Kasumi-1 (cell line): ENCODE measurements at places on chromosomes 5 and 9.

DNA sequence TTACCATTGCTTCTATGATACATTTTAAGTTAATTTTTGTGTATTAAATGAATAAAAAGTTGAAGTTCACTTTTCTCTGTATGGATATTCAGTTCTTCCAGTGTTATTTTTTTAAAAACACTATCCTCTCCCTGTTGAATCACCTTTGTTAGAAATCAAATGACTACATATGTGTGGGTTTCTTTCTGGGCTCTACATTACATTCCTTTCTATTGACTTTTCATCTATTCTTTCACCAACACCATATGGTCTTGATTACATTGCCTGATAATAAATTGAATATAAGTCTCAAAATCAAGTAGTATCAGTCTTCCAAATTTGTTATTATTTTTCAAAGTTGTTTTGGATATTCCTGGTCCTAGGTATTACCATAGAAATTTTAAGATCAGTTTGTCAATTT, 7.3 kb upstream of the RASEF start:
- DNase-seq: no peak

DNA sequence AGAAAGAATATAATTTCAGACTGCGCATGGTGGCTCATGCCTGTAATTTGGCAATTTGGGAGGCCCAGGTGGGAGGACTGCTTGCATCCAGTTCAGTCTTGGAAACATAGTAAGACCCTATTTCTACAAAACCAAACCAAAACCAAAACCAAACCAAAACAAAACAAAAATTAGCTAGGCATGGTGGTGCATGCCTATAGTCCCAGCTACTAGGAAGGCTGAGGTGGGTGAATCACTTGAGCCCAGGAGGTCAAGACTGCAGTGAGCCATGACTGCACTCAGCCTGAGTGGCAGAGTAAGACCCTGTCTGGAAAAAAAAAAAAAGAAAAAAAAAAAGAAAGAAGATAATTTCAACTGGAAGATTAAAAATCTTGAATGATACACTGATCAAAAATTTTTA, 137.0 kb upstream of the ACOT12 start:
- DNase-seq: no peak

GRCh38 chr9:121298689-121299466, 30.9 kb downstream of the GSN start:
- peak; percentile 13 for DNase-seq

DNA sequence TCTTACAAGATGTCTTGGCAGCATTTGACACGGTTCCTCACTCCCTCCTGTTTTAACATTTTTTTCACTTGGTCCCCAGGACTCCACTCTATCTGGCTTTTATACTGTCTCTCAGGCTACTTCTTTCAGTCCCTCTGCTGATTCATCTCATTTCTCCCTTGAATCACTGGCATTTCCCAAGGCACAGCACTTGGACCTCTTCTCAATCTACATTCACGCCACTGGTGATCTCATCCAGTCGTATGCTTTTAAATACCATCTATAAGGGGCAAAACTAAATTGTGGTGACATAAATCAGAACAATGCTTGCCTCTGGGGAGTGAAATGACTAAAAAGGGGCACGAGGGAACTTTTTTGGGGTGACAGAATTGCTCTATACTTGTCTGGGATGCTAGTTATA, 47.1 kb downstream of the MAPKAP1 start:
- no peak for DNase-seq

DNA sequence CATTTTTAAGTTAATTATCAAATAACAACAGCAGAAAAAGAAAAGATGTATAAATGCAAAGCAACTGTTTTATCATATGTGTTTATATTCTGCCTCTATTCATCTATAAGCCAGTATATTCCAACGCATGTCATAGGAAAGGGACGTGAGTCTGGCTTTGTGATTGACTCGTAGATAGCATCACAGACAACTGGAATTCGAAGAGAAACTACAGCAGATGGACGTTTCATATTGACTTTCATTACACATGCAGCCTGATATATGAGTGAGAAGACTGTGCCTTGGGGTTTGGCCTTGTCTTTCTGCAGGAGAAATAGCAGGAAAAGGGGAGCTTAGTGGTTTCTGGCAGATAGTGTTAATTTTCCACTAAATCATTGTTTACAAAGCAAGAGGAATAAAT, 1111.9 kb downstream of the MAT2B start:
- DNase-seq: no peak

DNA sequence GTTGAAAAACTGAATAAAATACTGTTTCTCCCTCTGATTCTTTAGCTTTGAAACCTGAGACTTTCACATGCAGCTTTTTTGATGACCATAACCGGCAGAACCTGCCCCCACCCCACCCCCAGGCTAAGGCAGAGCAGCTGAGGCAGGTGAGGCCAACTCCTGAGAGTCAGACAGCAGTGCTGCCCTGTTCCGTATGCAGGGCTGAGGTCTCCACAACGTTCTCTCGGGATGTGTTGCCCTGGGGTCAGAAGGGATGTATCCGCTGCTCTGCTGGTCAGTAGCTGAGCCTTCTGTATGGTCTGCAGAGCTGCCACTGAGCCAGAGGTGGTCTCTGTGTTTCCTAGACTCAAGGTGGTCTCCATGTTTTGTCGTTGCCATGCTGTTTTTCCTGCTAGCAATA, 190.5 kb downstream of the AOPEP start:
- no peak for DNase-seq

DNA sequence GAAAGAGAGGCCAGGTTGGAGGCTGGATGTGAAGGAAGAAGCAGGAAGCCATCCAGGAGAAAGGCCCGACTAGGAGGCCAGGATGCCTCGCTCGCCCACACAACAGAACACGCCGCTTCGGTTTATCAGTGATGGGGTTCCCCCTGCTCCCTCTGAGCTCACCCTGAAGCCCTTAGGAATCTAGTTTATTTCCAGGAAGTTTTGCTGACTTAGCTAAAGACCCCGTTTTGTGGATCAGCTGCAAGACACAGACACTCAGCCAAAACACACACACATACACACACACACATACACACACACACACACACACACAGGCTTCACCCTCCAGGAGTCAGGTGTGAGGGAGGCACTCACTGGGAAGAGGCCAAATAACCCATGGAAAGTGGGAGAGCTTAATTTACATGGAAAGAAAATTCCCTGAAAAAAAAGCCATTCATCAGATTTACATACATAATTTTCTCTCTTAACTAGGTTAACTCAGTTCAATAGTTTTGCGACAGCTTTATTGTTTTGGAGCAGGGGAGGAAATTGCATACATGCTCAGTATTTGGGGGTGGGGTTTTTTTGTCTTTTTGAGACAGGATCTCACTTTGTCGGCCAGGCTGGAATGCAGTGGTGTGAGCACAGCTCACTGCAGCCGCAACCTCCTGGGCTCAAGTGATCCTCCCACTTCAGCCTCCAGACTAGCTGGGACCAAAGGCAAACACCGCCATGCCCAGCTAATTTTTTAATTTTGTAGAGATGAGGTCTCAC, 92.7 kb upstream of the HAND1 start:
- DNase-seq: no peak

GRCh38 chr9:112439171-112439570, 47.5 kb upstream of the KIAA1958 start:
- no peak for DNase-seq

GRCh38 chr9:90256345-90256744, 386.3 kb downstream of the DIRAS2 start:
- DNase-seq: no peak

GRCh38 chr5:176700239-176700847, 53.1 kb downstream of the TSPAN17 start:
- no peak for DNase-seq

GRCh38 chr5:38441453-38442246, 114.8 kb downstream of the LIFR start:
- peak; percentile 84 for DNase-seq

- no peak for DNase-seq
Observed at GRCh38 chr9:121912812-121913627, 180.1 kb downstream of the TTLL11 start.

DNA sequence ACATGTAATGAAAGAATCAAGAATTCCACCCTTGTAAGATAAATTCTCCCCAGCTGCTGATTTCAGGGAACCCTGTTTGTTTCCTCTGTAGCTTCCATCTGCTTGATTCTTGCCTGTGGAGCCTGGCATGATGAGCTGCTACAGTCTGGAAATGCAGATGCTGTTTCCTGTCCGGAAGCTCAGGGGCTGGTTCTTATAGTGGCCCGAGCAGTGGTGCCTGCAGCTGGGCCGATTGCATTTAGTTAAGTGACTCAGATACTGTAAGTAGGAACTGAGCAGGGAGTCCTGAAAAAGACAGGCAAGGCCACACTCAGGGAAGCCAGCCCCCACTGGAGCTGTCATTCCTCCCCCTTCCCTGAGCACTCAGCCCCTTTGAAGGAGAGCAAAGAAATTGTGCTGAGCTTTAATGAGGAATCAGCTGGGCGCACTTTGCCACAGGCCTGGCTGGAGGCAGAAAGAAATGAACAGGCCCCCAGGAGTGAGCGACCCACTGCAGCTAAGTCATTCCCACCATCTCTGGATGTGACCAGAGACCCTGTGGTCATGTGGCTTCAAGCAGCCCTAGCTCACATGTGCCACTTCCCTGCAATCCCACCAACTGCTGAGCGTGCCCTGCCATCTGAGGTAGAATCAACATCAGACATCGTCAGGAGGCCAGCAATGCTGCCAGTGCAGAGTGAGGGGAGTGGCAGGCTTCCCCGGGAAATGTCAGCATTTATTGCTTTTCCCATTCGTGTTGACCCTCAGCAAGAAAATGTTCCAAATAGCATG, 206.0 kb upstream of the WWC1 start:
- no peak for DNase-seq

DNA sequence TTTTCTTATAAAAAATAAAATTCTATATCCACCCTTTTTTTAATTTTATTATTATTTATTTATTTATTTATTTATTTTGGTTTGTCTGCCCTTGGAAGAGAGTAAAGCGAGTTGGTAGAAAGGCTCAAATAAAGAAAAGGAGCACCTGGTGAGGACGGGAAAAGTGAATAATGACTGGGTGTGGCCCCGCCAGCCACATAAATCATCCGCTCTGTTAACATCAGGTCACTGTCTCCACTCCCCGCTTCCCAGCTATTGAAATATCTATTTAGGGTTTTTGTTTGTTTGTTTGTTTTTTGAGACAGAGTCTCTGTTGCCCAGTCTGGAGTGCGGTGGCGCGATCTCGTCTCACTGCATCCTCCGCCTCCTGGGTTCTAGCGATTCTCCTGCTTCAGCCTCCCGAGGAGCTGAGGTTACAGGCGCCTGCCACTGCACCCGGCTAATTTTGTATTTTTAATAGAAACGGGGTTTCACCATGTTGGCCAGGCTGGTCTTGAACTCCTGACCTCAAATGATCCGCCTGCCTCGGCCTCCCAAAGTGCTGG, 844 bp downstream of the POLR3G start:
- DNase-seq: no peak

- peak; percentile 52 for DNase-seq
Observed at GRCh38 chr5:116343961-116344360, 230.7 kb downstream of the SEMA6A start.

DNA sequence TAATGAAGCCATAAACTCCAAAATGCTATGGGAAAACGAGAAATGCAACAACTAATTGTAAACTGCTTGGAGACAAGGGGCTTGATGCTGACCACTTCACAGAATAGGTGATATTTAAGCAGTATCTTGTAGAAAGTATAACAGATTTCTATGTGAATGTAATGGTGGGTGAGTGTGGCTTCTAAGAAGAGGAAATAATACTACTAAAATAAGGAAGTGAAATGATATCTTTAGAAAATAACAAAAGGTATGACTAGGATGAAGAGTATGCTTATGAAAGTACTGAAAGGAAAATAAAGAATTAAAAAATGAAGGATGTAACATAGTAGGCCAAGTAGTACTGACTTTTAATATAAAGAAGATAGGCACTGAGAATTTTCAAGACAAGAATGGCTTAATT, 94.2 kb downstream of the AGTPBP1 start:
- DNase-seq: peak; percentile 14
